Keratinocyte (primary cell): ENCODE measurements at places on chromosomes 5 and 9.

DNA sequence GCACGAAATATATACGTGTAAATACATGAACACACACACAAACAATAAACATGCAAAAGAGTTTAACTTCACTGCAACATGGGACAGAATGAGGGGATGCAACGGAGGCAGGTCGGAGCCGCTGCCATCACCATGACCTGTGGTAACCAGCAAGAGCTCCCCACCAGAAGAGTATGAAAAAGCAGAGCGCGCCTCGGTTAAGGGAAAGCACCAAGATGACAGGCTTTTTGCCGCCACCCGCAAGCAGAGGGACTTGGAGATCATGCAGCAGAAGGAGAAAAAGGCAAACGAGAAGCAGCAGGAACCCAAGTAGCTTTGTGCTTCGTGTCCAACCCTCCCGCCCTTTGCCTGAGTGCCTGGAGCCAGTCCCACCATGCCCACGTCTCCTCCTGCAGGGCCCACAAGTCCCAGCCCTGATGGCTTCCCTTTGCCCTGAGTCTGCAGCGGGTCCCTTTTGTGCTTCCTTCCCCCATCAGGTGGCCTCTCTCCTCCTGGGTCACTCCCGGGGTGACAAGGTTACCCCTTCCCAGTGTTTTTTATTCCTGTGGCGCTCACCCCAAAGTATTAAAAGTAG is 13.8 kb downstream of the WHRN start:
- no peak for DNase-seq

GRCh38 chr9:121277518-121278295 is 9.7 kb downstream of the GSN start:
- DNase-seq, result no peak

DNA sequence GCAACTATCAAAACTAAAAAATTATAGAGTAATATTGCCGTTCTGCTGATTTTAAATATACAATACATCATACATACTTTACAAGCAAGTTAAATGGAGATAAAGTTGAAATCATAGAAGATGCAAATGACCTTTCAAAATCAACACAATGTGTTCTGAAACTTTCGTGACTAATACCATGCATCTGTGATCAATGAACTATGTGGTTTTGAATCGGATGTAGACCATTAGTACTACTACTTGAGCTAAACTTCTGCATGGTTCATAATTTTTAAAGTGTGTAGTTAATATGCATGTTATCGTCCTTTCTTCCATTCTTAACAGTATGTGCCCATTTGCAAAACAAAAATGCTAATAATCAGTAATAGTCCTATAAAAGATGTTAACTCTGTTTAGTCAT is 11.3 kb upstream of the PHF2 start:
- DNase-seq, result no peak

GRCh38 chr5:5473226-5473625 is 50.7 kb downstream of the ICE1 start:
- DNase-seq, result no peak

DNA sequence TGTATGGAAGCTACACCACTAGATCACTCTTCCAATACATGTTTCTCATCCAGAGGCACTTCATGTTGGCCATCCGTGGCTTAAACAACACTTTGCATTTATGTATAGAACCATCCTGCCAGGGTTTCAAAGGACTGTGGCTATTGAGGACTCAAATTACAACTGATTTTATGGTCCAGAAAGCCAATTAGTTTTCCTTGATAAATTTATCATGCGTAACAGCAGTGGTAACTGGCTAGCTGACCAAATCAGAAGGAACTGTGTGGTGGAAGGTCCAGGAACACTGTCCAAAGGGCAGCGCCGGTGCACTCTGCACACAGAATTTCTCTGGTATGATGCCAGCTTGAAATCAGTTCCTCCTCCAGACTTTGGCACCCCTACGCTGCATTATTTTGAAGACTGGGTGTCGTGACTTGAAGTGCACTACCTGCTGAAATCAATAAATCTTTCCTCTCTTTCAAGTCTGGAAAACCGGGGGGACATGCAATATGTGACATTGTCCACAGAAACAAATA is 69.3 kb upstream of the TMEM252 start:
- no peak for DNase-seq
